ENCODE measurements at places on chromosomes 4 and X.

- DNase-seq = peak; percentile 34
Measured at GRCh38 chrX:81120936-81121371, 80.8 kb downstream of the HMGN5 start.

GRCh38 chrX:24577091-24577490 lies 70.1 kb downstream of the PCYT1B start:
- no peak for DNase-seq

DNA sequence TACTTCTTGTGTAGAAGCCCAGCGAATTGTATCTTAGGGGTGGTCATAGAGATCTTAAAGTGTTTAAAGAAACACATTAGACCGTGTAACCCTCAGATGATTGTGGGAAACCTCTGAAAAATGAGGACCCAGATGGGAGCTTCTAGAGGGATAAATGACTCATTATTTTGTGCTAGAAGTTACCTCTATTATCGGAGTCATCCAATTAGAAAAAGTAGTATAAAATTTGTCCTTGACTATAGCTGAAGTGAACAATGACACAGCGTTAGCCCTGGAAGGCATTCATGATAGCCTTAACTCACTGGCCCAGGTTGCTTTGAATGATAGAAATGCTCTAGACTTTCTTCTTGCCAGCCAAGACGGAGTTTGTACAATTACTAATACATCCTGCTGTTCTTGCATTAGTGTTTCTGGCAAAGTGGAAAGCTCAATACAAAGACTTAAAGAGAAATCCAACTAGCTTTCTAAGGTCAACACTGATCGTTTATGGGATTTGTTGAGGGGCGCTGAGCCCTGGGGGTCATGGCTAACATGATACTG lies 178.9 kb upstream of the VEGFC start:
- DNase-seq = no peak

GRCh38 chr4:82629238-82630000 lies 67.6 kb upstream of the TMEM150C start:
- DNase-seq = no peak

- no peak for DNase-seq
Measured at GRCh38 chrX:16826207-16826606, 39.9 kb downstream of the TXLNG start.

DNA sequence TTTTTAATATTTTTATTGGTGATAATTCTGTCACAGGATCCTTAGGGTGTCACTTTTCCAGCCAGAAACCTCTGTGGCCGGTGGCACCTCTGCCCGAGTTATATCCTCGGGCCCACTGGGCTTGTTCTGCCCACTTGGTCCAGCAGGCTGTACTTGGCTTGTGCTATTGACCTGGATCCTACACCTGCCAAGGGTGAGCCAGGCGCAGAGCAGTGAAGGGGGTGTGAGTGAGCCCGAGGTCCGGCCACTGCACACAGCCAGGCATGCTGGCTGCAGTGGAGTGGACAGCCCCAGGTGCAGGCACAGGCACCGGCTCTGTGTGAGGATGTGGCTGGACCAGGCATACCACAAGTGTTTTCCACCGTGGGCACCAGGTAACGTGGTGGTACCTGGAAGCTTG lies 54.7 kb upstream of the NUDT6 start:
- no peak for DNase-seq

DNA sequence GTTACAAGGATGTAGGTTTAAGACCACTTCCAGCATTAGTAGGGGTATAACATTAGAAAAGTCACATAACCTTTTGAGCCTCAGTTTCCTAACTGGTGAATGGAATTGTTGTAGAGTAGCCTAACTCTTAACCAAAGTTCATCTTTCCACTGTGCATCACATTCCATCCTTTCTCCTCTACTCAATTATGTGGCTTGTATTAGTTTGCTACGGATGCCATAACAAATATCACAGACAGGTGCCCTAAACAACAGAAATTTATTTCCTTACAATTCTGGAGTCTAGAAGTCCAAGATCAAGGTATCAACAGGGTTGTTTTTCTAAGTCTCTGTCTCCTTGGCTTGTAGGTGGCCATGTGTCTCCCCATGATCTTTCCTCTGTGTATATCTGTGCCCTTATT lies 231.9 kb downstream of the RASL11B start:
- no peak for DNase-seq

GRCh38 chr4:94660614-94661013 lies 97.1 kb upstream of the BMPR1B start:
- no peak for DNase-seq

GRCh38 chr4:130479020-130479419 lies 1383.1 kb downstream of the C4orf33 start:
- no peak for DNase-seq
